ENCODE measurements at places on chromosomes 13 and 19.

- no peak for DNase-seq
Measured at GRCh38 chr13:30292325-30292724, 15.0 kb downstream of the KATNAL1 start.

DNA sequence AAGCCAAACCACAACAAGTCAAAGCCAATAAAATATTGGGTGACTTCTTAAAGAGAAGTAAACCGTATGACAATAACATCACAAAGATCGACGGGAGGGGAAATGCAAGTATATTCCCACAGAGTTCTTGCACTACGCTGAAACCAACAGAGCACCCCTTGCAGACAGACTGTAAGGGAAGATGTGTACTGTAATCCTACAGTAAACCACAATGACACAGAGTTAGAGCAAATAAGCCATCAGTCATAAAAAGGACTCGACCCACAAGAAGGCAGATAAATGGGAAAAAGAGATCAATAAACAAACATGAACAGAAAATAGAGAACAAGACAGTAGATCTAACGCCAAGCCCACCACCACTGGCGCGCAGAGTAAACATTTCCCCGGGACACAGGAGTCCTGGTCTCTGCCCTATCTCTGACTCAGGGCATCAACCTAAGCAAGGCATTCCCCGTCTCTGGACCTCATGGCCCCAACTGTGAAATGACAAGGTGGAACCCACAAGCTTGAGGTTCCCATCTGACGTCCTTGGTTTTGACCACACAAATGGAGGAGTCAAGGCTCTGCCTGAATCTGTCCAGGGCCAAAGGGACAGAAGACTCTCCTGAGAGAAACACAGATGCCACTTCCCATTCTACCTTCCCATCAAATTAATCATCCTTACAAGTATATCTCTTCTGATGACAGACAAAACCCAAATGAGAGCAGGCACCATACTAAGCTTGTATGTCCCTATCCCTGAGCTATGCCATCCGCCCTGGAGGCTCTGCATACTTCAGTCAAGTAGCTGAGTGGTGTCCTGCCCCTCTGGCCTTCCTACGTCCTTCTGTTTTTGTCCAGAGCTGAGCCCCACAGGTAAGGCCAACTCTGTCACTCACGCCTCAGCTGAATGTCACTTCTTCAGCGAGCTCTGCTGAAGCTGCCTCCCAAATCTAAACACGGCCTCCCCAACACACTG lies 15.0 kb downstream of the SAFB2 start:
- no peak for DNase-seq

- DNase-seq: no peak
Measured at GRCh38 chr13:79508224-79508961, 27.4 kb downstream of the NDFIP2 start.

- peak; percentile 83 for DNase-seq
Measured at GRCh38 chr19:16649734-16650133, 10.2 kb downstream of the SMIM7 start.

DNA sequence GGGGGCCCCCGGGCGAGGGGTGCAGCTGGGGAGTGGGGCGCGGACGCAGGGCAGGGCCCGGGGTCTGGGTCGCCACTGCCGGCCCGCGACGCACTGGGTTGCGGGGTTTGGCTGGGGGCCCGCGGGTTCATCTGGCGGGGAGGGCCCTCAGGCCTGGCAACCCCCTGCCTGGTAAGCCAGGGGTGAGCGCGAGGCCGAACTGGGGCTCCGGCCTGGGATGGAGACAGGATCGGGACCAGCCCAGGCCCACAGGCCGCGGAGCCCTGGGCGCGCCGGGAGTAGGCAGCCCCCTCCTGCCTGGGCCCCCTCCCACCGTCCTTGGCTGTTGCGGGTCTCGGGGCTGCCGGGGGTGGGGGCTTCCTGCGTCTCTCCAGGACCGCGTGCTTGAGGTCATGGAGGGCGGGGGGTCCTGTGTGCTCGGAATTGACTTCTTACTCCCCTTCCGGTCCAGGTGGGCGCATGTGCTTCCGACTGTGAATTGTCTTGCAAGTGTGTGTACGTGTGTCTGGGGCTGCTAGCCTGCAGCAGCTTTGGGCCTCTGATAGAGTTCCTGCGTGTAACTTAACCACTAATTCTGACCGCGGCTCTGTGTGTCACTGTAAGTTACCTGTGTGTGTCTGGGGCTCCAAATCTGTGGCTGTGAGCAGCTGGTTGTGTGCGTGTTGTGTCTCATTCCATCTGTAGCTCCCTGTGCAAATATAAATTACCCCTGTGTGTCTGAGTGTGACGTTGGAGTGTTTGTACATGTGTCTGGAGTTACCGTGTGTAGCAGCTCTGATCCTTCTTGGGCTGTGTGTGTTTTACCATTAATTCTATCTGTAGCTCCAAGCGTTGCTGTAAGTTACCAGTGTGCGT lies 751 bp downstream of the GRAMD1A start:
- DNase-seq: peak; percentile 50

DNA sequence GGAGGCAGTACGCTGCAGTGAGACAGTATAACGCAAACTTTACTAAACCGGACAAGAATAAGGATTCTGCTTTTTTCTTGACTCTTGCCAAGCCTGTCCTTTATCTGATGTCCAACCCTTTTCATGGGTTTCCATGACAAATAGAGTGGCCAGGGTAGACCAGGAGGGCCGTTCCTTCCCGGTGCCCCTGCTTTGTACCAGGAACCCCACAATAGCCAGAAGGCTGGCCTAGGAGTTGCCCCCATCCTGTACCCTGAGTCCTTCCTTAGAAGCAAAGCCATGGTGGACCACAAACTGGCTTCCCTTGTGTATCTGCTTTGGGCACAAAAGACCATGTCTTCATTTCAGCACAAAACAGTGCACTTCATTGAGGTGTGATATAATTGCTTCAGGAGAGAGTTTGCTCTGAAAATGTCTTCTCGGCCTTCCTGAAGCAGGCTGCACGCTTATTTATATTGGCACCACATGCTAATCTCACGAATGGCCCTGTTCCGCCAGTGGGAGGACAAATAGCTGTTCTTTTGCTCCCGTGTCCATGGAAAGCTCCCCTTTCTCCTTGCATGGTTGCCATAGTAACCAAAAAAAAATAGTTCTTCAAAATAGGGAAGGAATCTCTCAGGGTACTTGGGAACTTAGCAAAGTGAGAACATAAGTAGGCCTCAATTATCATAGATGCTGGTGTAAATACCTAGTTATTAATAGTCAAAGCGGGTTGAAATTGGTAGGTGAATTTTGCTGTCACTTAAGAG lies 222.1 kb downstream of the ZIC5 start:
- no peak for DNase-seq

DNA sequence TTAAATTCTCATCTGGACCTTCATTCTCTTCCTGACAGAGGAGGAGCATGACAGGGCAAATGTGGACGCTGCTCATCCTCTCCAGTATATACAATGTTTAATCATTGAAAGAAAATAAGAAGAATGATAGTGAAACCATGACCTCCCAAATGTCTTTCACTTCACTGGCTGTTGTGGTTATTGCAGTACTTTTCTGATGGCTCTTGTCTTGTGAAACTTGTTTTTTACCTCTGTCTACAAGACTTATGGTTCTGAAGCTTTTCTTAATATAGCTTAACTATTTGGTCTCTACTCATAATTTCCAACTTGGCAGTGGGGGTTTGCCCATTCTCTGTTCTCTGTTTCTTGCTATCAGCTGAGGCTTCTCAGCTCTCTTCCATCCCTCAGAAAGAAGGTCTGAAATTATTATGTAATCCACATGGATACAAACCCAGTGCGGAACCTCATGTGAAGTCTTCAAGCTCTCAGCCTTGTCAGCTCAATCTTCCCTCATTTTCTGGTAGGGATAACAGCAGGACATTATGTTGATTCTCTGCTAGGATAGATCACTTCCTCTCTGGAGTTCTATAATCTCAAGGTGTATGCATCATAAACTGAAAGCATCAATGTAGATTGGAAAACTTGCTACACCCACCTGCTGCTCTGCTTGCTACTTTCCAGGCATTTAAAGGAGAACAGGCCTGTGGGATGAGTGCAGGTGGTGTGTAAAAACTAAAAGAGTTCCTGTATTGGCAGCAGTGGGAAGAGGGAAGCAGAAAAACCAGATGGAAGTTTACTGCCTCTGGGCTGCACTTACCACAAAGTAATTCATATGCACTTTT lies 250.3 kb upstream of the HTR2A start:
- no peak for DNase-seq

DNA sequence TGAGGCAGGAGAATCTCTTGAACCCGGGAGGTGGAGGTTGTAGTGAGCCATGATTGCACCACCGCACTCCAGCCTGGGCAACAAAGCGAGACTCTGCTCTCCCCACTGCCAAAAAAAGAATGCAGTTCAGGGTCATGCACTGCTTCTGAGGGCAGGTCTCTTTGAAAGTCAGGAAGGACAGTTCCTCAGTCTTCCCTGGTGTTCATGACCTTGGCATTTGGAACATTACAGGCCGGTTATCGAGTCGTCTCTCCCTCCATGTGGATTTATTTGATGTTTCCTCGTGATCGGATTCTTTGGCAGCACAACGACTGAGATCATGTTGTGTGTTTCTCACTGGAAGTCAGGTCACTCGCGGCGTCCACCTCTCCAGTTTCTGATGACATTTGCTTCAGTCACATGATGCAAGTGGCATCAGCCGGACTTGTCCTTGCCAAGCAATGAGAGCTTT lies 17.2 kb downstream of the FGF21 start:
- DNase-seq: no peak

DNA sequence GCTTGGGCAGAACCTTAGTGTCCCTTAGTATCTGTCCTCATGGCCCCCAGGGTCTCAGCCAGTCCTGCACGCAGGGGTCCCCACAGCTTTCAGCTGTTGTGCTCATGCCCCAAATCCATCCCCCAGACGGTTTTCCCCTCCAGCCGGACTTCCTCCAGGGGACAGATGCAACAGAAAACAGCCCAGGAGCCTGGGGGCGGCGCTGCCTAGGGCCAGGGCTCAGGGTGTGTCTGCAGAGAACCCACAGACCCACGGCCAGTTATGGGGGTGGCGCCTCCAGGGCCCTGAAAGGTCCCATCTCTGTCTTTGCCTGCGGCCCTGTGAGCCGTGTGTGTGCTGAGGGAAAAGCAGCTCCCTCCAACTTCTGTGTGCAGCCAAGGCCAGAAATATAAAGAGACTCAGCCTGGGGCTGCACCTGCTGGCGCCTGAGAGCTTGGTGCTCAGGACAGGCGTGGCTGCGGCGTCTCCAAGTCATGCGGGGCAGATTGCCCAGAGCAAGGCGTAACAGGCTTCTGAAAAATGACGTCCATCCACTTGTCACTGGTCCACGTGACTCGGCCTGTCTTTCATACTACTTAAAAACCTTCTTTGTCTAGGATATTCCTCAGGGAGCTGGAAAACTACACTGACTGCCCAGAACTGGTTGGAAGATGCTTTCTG lies 22.1 kb upstream of the F7 start:
- no peak for DNase-seq

DNA sequence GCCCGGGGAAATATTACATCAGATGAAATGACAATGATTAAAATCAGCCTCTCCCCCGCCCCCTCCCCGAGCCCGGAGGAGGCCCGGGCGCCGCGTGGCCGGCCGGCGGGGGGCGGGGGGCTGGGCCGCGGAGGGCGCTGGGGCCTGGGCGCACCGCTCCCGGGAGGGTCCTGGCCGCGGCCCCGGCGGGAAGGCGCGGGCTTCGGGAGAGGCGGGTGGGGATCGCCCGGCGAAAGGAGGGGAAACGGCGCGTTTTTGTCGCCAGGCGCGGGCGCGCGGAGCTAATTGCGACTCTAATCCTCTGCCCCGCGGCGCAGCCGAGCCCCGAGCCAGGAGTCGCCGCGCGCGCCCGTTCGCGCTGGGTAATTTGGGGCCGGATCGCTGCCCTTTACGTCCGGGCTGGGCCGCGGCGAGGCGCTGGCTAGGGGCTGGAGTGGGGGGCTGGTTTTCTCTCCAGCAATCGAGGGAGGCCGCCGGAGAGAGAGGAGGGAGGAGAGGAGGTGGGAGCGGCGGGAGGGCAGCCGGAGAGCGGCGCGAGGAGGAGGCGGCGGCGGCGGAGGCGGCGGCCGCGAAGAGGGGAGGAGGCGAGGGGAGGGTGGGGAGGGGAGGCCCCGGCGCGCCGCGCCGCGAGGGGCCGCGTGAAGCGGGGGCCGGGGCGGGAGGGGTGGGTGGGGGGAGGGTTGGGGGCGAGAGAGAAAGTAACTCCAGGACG lies at the start of gene KCTD15:
Gene KCTD15 (plus strand): TSS at position 707 of the 712 bp plus-strand sequence. CDS start 3,585 bp downstream, outside the sequence.
- DNase-seq: no peak

DNA sequence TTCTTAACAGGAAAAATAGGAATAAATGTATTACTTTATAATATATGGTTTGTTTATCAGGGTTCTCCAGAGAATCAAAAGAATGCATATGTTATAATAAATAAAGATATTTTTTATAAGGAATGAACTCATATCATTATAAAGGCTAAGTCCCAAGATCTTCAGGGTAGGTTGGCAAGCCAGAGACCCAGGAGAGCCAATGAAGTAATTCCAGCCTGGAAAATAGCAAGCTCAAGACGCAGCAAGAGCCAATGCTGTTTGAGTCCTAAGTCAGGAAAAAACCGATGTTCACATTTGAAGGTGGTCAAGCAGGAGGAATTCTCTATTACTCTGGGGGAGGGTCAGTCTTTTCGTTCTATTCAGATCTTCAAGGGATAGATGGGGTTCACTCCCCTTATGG lies 490.0 kb downstream of the PCDH20 start:
- DNase-seq: no peak

DNA sequence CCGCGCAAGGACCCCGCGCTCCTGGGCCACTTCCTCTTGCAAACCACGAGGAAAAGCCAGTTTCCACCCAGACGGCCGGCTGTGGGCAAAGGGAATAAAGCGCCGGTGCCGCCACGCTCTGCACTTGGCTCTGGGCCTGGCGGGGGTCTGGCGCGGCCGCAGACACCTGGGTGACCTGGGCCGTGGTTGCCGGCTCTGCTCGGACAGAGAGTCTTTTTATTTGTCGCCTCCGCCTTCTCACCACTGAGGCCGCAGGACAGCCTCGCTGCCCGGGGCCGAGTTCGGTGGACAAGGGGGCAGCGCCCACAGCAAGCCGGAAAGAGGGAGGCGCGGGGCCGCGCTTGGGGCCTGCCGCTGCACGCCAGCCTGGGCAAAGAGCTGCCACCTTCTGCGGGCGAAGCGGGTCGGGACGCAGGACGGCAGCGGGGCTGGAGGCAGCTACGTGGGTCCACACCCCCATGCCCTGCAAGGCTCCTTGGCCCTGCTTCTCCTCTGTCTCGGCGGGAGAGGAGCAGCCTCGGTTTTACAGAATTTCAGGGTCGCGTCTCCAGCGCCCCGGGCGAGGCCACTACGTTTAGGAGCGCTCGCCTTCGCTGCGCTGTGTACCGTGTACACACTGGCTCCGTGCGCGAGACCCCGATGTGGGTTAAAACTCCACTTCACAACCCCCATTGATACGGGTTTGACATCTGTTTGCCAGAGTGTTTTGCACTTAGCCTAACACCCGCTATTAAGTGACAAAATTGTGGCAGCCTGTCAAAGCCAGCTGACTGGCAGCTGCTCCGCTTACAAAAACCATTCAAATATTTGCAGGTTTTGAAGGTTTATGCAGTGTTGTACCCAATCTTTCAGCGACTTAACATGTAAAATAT lies 13.0 kb upstream of the SOX1 start:
- DNase-seq: no peak

- DNase-seq: peak; percentile 95
Measured at GRCh38 chr19:49590071-49590970, 661 bp upstream of the PRR12 start.

Measured in GF-D8 (cell line).